Frontal cortex (tissue), 4 donors: ENCODE measurements at places on chromosomes 11 and 22. TPM values are rescaled to one million over a fixed set of nuclear protein-coding genes. Genes with fewer than 3 reads are reported as not detected.

- no peak for DNase-seq
These were observed 39.1 kb upstream of the GLYAT start for GRCh38 chr11:58770627-58771457.

MS4A1 gene
- under 0.01 TPM for total RNA-seq

DNA sequence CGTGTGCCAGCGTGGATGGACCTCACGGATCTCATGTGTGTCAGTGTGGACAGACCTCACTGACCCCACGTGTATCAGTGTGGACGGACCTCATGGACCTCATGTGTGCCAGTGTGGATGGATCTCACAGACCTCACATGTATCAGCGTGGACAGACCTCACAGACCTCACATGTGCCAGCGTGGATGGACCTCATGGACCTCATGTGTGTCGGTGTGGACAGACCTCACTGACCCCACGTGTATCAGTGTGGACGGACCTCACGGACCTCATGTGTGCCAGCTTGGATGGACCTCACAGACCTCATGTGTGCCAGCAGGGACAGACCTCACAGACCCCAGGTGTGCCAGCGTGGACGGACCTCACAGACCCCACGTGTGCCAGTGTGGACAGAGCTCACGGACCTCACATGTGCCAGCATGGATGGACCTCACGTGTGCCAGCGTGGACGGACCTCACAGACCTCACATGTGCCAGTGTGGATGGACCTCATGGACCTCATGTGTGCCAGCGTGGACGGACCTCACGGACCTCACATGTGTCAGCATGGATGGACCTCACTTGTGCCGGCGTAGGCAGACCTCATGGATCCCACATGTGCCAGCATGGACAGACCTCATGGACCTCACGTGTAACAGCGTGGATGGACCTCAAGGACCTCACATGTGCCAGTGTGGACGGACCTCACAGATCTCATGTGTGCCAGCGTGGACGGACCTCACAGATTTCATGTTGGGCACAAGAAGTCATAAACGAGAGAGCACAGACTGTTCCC is 18.2 kb downstream of the TTLL8 start:
- no peak for DNase-seq

GRCh38 chr11:7591107-7591894 is 77.5 kb downstream of the PPFIBP2 start:
- DNase-seq, result no peak

DNA sequence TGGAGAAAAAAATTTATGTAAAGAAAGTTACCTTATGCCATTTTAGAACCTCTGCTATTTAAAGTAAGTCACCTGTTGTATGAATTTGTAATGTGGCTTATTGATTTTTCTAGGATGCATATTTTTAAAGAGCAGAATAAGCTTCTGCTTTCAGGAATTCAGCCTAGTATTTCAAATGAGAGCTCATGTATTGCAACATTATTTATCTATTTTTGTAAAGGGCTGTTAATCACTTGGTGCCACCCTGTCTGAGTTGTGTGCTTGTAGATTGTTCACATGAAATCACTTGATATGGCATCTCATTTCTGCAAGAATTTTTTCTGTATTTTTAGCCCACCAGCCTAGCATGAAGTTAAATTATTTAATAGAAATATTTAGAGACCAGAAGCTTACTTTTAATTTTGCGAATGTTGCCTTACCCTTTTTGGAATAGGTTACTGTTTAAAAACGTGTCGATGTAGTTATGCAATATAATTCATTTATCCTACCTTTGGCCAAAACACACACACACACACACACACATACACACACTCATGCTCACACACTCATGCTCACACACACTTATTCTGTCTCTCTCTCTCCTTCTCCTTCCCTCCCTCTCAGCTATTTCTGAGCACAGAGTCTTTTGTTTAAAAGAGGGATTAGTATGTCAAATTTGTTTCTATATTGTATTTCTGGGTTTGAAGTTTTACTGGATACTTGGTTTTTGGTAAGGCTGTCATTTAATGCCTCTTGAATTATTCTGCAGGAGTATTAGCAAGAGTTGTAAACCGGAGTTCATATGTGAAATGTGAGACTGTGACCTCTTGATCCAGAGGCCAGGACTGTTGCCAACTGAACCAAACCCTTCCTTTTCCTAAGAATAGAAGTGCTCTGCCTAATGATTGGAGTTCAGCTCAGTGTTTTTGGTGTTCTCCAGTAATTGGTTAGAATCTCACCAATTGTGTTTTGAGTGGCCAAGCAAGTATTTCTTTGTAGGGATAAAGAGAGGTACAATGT is 34.4 kb downstream of the YAP1 start:
- no peak for DNase-seq

NXPE1 gene
- not detected for total RNA-seq

- DNase-seq, result no peak
These were observed 52.0 kb downstream of the KIRREL3 start for GRCh38 chr11:126948563-126948962.

GRCh38 chr22:29166180-29166579 is 39.5 kb upstream of the EMID1 start:
- DNase-seq, result no peak

DNA sequence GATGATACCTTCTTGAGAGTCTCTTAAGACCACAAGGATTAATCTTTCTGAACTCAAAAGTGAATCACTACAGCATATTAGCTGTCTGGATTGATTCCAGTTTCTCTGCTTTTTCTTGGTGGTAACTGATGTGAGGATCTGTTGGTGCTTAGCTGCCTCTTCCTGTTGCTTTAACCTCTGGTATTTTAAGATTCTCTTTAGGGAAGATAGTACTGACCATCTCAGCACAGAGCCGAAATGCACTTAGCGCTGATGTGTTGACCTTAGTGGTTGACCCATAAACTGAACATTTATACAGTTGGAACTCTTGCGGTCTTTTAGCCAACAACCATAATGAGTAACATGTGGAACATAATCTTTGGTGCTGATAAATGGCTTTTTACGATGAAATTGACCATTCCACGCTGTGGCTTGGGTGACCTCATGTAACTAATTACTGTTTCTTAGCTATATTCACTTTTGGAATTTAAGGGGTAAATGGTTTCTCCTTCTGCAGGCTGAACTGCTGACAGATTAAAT is 33.7 kb downstream of the APLP2 start:
- no peak for DNase-seq

DNA sequence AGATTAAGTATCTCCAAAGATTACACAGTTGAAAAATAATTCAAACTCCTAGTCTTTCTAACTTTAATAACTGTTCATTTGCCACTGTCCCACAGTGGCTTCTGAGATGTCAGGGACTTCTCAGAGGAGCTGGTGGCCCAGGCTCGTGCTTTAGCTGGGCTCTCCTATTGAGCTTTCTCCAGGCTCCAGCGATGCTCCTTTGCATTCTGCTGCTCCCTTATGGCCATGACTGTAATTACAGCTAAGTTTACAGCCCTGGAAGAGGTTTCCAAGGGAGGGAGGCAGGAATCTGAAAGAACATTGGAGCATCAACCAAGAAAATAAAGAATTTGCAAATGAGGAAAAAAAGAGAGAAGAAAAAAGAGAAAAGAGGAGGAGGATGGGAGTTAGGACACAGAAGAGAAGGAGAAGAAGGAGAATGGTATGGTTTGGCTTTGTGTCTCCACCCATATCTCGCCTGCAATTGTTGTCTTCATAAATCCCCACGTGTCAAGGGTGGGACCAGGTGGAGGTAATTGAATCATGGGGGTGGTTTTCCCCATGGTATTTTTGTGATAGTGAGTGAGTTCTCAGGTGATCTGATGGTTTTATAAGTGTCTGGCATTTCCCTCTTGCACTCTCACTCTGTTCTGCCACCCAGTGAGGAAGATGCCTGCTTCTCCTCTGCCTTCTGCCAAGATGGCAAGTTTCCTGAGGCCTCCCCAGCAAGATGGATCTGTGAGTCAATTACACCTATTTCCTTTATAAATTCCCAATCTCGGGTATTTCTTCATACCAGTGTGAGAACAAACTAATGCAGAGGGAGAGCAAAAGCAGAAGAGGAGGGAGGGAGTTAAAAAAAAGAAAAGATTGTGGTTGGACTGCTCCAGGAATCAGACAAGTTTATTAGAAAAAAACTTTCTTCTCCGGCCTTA is 857.0 kb downstream of the KCNA4 start:
- DNase-seq, result peak; percentile 2

OR8H1 gene
- not detected for total RNA-seq

DNA sequence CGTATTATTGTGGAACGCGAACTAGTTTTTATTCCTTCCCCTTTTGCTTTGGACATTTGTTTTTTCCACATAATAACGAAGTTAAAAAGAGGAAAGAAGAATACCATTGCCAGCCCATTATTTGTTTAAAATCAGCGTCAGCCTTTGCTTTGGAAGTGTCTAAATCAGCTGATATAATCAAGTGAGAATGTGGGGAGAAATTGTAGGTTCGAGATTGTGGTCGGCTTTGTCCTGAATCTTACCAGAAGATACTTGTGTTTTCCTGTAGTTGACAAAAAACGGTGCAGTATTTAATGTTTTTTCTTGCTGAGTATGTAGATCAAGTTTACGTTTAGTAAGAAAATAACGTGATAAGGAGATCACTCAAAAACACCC is 935 bp downstream of the ZNF143 start:
- no peak for DNase-seq

DNA sequence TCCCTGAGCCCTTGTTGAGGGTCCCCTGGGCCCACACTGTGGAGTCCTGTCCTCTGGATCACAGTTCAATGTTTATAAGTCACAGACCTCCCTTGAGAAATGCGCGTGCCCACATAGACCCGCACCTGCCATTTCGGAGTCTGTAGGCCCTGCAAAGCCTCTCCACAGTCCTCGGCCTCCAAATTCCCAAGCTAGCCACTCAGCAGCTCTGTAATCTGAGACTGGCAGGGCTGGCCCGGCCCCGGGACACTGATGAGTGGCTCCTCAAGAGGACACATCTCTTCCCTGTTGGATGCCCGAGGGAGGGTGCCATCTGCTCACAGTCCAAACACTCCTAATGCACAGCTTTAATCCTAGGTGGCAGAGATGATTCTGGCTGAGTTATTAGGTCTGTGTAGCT is 39.1 kb downstream of the B3GAT1 start:
- no peak for DNase-seq

DNA sequence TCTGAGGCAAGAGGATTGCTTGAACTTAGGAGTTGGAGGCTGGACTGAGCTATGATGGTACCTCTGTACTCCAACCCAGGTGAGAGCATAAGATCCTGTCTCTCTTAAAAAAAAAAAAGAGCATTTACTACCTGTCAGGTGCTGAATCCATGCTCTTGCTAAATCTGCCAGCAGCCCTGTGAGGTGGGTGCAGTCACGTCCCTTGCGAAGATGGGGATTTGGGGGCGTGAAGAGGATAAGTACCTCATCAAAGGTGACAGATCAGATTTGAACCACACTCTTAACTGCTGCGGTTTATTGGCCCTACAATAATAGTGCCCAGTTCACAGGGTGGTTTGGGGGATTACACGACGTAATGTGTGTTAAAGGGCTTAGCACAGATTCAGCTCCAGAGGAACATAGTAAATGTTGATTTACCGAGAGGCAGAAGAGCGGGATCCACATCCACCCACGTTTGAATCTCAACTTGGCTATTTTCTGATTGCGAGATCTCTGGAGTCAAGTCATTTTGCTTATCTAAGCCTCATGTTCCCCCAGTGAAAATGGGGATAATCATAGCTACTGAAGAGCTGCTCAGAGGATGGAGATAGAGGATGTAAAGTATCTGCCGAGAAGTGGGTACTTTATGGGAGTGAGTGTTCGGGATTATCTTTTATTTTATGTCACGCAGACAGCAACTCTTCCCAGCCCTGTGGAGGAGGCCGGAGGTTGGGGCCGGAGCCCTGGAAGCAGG is 28.1 kb upstream of the LRRC10B start:
- peak; percentile 21 for DNase-seq

DNA sequence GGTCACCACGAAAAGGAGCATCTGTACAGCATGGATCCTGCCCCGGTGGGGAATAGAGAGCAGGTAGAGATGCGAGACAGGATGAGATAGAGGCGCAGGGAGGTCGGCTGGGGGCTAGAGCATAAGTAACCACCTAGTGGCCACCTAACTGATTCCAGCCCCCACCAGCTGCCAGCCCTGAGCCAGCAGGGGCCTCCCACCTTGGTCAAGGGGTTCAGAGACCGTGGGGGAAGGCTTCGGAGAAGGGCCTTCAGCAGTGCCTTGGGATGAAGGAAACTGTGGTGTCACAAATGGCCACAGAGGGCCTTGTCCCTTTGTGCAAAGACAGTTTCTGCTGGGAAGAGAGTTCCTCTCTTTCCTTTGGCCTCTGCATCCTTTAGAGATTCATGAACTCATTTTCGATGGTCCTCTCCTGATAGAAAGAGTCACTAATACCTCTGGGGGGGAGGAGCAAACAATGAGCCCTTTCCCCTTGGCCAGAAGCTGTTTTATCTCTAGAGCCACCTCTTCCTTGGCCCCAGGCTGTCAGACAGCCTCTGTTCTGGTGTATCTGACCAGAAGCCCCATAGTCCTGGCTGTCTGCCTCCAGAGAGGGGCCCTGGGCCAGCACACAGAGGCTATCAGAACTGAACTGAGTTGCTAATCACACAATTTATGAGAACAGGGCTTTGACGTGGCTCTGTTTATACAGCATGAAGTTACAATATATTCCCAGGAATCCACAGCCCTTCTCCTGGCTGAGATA is 146.0 kb downstream of the PARVA start:
- no peak for DNase-seq

TH gene
- 0.82 TPM for total RNA-seq

- DNase-seq, result no peak
These were observed 10.6 kb downstream of the SPTBN2 start for GRCh38 chr11:66718320-66718971.

- no peak for DNase-seq
These were observed 51.9 kb upstream of the EIF3D start for GRCh38 chr22:36580846-36581245.

ZNF214 gene
- total RNA-seq, result 15.9 TPM

UBQLNL gene
- total RNA-seq, result under 0.01 TPM

DNA sequence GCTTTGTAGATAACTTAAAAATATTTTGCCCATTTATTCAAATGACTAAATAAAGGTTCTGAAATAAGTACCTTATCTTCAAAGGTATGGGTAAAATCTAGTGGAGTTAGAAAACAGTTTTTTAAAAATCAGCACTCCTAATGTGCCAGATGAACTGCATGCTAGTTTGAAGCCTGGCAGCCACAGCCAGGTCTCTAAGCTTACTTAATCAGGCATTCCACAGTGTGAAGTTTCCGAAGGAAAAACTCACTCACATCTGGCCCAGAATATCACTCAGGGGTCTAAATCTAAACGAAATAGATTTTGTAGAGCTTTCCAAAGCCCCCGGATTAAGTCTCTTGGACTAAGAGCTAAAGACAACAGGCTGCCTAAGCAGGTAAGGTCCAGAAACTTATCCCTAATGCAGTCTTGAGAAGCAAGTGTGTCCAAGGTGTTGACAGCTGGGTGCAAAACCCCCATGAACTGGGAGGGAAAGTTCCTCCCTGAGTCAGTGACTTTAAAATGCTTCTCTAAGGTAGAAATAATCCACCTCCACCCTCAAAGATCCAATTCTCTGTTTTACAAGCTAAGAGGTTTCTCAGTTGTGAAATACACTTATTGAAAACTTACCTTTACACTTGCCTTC is 157.6 kb downstream of the FCHSD2 start:
- no peak for DNase-seq

GRCh38 chr22:49051491-49052022 is 776.1 kb downstream of the BRD1 start:
- DNase-seq, result no peak
